Endothelial cell of umbilical vein (primary cell): ENCODE measurements at places on chromosomes 7 and 10. TPM values are rescaled to one million over a fixed set of nuclear protein-coding genes. Genes with fewer than 3 reads are reported as not detected.

DNA sequence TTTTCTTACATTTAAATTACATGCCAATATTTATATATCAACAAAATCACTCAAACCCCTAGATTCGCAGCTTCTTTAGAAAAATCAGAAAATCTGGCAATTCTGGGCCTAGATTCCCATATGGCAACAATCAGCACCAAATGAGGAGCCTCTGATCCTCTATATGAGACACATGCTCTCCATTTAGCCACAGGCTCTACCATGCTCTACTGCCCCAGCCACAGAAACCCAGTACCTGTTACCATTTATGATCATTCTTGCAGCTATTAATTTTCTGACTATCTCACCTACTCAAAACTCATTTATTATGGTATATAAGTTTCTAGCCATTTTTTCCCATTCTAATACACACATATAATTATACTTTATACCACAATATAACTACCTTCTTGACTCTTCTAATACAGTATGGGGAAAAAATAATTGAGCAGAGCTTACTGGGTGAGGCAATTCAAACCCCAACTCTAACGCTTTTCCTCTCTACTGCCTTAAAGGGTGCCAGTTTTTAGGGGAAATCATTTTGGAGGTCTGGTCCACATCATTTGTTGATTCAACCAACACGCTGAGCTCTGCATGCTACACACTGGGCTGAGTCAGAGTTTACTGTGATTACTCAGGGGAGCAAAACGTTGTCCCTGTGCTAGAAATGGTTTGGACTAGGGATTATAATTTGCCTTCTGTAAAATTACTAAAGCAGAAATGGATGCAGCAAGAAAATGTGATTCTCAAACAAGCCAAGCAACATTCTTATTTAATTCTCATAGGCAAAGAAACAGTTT lies 11.6 kb downstream of the PDLIM1 start:
- no peak for DNase-seq

MRC1 gene
- polyA plus RNA-seq = 0.03 and 0.05 TPM in 2 replicates

DNA sequence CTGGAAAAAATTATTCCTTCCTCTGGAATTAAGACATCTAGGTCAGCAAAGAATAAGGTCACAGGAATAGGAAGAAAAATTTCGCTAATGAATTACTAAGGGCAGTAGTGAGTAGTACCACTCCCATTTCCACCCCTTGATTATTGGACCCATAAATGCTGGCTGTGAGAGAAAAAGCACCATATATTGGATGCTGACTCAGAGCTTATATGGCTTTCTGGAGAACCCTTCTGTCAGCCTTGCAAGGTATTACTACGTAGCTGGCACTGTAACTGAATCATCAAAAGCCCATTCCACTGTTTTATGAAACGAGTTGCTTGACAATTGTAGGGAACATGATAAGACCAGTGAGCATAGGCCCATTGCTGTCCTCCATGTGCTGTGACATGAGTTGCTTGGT lies 179.3 kb downstream of the ATRNL1 start:
- DNase-seq = no peak

DNA sequence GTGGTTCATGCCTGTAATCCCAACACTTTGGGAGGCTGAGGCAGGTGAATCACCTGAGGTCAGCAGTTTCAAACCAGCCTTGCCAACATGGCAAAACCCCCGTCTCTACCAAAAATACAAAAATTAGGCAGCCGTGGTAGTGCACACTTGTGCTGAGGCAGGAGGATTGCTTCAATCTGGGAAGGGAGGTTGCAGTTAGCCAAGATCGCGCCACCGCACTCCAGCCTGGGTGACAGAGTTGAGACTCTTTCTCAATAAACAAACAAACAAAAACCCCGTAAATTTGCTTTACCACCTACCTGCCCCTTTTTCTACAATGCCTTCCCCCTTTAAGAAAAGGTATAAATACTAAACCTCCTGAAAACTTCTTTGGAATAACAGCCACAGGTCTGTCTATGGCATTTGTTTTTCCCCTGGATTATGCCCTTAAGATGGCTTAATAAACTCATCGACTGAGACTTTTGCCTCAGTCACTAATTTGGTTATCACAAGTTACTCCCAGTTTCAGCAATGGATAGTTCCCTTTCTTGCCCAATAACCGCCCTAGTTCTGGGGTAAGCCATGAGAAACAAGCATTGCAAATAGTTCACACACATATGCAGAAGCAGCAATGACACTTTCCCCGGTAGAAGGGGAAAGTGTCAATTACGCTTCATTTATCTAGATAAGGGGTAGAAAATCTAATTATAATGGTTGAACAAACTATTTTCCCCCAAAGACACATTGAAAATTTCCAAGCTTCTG lies 52.8 kb upstream of the SVIL start:
- DNase-seq = no peak

DNA sequence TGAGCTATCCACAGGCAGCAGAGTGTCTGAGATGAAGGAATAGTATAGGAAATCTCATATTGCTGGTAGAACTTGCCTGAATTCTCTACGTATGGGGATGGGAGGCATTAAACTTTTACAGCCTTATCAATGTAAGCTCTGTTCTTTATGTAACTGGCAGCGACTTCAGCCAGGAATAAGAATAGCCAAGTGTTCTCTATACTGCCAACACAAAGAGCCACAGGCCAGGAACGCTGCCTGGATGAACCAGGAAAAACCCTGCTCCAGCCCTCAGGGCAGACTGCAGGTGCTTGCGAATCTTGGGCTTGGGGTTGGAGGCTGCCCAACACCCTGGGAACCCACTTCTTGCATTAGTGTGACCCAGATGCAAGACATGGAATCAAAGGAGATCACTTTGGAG lies 6.1 kb upstream of the OLAH start:
- no peak for DNase-seq

GRCh38 chr7:101905203-101905865 lies 87.9 kb downstream of the CUX1 start:
- DNase-seq = no peak

DNA sequence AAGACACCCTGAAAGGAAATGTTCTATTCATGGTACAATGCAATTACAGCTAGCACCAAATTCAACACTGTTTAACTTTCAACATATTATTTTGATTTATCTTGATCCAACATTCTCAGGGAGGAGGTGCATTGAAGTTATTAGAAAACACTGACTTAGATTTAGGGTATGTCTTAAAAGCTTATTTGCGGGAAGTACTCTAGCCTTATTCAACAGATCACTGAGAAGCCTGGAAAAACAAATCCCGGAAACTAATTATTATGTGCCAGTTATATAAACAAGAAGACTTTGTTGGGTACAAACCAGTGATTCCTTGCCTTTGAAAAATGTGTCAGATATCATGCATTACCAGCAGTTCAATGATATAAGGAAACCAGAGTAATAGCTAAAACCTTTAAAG lies 160.1 kb downstream of the CFTR start:
- peak; percentile 69 for DNase-seq

- no peak for DNase-seq
Observed at GRCh38 chr7:3138206-3138605, 94.5 kb upstream of the CARD11 start.

- no peak for DNase-seq
Observed at GRCh38 chr7:10471280-10472058, 502.2 kb upstream of the PHF14 start.

- peak; percentile 4 for DNase-seq
Observed at GRCh38 chr10:123241391-123242141, 87.4 kb downstream of the BUB3 start.

CPA1 gene
- polyA plus RNA-seq = not detected in 2 replicates

STK31 gene
- polyA plus RNA-seq = 0.02 TPM in 1 of 2 replicates, not detected in the other

GRCh38 chr10:2951235-2951835 lies 116.0 kb upstream of the PFKP start:
- no peak for DNase-seq

- no peak for DNase-seq
Observed at GRCh38 chr7:117202511-117202910, 120.3 kb downstream of the WNT2 start.

MKI67 gene
- polyA plus RNA-seq = 12.8 and 16.2 TPM in 2 replicates

DNA sequence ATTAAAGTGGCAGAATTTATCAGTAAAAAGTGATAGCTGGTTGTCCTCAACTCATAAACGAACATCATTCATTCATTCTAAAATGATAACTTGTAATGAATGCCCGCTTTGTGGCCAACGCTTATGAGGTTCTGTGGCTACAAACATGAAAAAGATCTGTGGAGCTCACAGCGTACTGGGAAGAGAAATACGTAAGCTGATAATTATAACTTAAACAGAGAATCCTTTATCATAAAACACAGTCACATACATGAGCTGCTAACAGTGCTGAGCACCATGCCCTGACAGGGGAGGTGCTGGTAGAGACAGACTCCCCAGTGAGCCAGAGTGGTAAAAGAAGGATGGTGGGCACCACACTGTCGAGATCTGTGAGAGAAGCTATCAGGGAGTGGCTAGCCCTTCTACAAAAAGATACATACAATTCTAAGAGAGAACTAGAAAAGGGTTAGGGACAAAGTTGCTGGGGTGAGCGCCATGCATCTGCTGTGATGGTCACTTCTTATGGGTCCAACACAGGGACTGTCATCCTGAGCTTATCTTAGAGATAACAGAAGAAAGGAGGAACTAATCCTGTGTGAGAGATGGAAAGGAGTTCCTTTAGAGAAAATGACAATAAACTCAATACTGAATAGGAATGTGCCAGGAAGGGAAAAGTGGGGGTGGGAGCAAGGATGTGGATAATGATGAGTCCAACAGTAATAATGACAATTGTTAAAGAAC lies 106.7 kb downstream of the USP6NL start:
- DNase-seq = no peak

DNA sequence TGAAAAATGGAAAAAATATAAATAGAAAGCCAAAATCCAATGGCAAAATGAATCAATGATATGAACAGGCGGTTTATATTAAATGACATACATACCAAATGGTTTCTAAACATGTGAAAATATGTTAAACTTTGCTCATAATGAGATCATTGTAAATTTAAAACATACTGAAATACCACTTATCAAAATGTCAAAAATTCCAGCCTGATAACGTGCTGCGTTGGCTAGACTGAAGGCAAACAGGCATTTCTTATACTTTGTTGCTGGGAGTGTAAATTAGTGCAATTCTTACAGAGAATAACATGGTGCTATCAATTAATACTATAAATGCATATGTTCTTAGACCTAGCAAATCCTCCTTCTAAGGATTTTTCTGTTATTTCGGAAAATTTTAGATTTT lies 225.8 kb upstream of the FAM3C start:
- DNase-seq = no peak

DNA sequence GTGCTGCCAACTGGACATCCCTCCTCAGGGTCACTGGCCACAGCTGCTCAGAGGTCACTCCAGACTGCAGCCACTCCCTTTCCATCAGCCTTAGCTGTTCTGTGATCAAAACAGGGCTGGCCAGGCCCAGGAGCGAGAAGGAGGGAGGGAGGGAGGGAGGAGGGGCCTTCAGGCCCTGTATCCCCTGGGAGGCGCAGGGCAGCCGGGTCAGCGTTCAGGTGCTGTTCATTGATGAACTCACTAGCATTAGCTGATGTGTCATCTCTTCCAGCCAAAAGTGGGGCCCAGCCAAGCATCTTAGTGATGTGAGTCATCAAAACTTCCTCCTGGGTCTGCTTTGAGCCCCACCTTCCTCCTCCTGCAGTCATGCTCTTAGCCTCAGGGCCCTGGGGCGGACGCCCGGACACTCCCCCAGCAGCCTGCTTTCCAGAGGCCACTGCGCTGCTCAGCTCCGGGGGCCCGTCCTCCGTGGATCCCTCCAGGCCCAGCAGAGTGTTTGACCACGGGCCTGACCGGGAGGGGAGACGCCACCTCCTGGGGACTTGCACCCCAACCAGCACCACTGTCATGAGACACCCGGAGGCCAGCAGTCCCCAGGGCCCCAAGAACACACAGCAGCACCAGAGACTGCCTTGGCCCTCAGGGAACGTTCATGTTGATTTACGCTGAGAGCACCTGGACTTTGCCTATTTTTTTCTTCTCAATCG lies 149.2 kb downstream of the PRKAG2 start:
- DNase-seq = peak; percentile 87

CCSER2 gene
- polyA plus RNA-seq = 13.9 and 14.5 TPM in 2 replicates

- no peak for DNase-seq
Observed at GRCh38 chr10:6180480-6181110, 22.1 kb upstream of the PFKFB3 start.

- DNase-seq = no peak
Observed at GRCh38 chr10:60428387-60428737, 38.7 kb upstream of the ANK3 start.

DNA sequence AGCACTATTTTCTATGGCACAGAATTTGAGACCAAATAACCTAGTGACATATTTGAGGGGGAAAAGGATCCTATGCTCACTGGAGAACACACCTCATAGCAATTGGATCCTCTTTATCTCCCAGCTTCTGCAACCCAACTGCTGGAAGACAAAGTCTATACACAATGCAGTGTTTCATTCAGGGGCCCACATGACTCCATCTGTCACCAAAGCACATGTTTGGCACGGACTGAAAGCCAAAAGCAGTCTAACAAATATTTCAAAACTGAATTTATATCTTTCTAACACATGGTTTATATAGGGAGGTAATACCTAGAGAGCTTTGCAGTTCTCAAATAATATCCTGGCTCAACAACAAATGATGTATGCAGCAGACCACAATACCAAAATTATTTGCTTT lies 39.2 kb downstream of the ADAM12 start:
- no peak for DNase-seq
